NCI-H2171 (cell line): ENCODE measurements at places on chromosomes 5 and 9.

GRCh38 chr5:136057401-136058038, 28.7 kb downstream of the TGFBI start:
- no peak for DNase-seq

GRCh38 chr9:121701736-121702261, 50.4 kb downstream of the DAB2IP start:
- no peak for DNase-seq

GRCh38 chr9:83775932-83776331, 41.6 kb downstream of the GKAP1 start:
- DNase-seq = no peak

GRCh38 chr9:800591-801150, 40.8 kb upstream of the DMRT1 start:
- DNase-seq = no peak

DNA sequence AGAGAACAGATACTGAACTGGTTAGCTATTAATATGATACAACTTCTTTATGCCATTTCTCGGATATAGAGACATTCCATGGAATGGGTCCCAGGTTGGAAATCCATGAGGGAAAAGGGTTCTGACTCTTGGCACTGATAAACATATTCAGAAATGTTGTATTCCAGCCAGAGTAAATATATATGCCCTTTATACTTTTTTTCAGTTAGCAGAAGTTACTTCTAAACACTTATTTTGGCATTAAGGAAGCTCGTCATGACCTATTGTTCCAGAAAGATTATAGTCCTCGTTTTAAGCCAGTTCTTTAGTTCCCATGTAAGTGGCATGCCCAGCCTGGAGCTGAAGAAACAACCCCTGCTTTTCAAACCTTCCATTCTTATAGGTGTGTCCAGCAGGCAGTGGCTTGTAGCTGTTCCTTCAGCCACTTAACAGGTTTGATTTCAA, 181.6 kb downstream of the CD180 start:
- DNase-seq = no peak

DNA sequence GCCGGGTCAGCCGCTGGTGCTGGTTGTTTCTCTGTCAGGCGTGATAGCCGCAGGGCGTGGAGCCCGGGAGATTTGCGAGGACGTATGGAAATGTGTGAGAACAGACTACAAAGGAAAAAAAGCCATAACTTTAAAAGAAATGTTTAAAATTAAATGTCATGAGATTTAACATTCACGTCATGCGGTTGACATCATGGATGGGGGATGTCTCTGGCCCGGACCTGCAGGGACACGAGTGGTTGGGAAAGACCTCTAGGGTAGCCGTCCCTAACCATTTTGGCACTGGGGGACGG, 643 bp upstream of the RNF130 start:
- no peak for DNase-seq

DNA sequence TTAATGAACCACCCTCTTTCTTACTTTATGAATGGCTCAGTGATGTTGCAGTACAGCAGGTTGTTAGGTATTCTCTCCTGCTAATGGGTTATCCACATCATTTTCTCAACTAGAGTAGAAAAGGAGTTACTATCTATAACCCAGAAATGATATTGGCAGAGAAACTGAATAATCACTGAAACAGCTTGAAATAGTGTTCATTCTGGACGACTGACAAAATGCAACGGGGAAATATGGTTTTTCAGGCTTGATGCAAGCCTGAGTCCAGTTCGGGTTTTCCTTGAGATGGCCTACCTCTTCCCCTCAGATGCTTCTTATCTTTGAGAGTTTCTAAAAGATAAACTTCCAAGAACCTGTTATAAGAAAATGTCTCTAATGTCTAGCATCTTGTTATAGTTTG, 187.3 kb downstream of the RAB3C start:
- no peak for DNase-seq

- no peak for DNase-seq
Measured at GRCh38 chr5:89573345-89573744, 690.4 kb upstream of the MEF2C start.

DNA sequence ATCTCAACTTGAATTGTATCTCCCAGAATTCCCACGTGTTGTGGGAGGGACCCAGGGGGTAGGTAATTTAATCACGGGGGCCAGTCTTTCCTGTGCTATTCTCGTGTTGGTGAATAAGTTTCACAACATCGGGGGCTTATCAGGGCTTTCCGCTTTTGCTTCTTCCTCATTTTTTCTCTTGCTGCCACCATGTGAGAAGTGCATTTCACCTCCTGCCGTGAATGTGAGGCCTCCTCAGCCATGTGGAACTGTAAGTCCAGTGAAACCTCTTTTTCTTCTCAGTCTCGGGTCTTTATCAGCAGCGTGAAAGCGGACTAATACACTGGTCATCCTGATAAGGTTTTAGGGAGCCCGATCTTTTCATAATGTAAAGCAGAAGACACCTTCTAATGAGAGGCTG, 687.0 kb upstream of the FTMT start:
- no peak for DNase-seq

DNA sequence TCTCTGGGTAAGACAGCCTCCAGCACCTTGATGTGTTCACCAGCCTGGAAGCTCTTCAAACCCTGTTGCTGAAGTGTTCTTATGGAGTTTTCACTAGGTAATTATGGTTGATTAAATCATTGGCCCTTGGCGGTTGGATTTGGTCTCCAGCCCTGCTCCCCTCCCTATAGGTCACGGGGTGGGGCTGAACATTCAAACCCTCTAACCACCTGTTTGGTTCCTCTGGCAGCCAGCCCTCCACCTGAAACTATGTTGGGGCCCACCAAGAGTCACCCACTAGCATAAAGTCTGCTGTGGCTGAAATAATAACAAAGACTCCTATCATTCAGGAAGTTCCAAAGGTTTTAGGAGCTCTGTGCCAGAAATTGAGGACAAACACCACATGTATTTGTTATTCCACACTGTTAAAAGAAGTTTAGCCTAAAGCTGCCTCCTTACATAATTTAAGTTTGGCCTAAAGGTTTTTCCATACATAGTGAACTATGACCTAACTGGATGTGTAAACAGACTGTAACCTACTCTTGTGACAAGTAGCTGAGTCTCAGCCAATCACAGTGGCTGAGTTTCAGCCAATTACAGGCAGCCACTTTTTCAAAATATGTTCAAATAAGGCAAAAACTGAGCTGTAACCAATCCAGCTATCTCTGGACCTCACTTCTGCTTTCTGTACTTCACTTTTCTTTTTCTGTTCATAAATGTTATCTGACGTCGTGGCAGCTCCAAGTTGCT, 34.8 kb downstream of the TMEM252 start:
- no peak for DNase-seq

GRCh38 chr9:71763832-71764231, 4.5 kb downstream of the CEMIP2 start:
- no peak for DNase-seq

DNA sequence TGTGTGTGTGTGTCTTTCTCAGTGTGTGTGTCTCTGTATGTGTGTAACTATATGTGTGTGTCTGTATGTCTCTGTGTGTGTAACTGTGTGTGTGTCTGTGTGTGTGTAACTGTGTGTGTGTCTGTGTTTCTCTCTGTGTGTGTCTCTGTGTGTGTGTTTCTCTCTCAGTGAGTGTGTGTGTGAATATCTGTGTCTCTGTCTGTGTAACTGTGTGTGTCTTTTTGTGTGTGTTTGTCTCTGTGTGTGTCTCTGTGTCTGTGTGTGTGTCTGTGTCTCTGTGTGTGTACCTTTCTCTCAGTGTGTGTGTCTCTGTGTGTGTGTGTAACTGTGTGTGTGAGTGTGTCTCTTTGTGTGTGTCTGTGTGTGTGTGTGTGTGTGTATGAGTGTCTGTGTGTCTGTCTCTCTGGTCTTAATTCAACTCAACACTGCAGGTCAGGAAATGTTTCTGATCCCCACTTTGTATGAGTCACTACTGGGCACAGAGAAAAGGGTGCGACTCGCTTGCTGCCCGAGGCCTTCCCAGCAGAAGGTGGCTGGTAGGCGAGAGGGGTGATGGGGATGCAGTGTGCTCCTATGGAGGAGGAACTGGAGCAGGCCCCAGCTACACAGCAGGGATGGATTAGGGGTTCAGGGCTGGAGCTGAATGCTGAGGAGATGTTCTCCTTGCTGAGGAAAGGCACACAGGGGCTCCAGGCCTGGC, 52.1 kb downstream of the NSG2 start:
- DNase-seq = no peak

- DNase-seq = no peak
Measured at GRCh38 chr9:98485706-98486105, 223.0 kb downstream of the GABBR2 start.
